ENCODE measurements at places on chromosomes 1 and 21.
A peak's percentile ranks its signal among the peaks of the same experiment; 100 is the strongest.

DNA sequence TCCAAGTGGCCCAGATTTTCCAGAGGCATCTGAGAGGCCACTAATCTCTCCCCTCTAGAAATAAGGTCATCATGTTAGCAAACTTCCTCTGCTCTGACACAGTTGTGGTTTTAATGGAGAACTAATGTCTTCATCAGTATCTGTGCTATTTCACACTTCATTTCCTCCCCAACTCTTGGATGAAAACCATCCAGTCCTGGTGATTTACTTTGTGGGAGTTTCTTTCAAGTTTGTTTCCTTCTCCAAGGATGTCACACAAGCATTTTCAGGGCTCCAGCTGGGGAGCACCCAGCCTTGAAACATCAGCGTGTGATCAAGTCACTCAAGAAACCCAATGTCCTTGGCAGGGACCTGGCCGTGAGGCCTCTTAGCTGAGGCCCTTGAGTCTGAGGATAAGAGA, 38.8 kb downstream of the TBX15 start:
- no peak for DNase-seq

DNA sequence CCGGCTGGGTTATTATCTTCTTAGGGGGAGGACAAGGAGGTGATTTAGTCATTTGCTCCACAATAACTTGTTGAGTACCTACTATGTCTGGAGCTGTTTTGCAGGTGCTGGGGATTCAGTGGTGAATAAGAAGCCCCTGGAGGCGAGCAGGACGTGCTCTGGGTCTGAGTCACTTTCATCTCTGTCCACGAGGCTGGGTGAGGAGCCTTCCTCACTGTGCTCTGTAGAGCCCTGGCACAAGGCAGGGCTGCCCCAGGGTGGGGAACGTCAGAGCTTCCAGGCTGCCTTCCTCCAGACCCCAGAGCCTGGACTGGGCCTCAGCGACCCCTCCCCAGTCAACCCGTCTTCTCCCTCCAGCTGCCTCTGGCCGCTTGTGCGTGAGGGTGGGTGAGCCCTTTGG, 2.5 kb upstream of the PADI6 start:
- no peak for DNase-seq

- DNase-seq: no peak
These were observed 2.0 kb downstream of the KCNA3 start for GRCh38 chr1:110672753-110673108.

- no peak for DNase-seq
These were observed 283.0 kb downstream of the PAPPA2 start for GRCh38 chr1:176745945-176746344.

DNA sequence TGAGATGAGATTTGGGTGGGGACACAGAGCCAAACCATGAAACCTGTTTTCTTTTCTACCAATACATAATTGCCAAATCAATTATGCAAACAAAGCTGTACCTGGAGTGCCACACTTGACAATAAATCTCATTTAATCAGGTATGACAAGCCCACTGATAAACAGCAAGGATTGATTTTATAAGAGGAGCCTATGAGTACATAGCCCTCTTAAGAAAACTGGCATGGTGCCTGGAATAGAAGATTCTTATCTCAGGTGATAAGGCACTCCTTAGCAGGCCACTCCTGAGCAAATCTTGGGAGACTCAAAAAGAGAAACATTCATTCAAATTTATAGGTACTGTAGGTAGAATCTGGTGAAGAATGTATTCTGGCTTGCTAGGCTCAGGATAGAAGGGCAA, 28.6 kb upstream of the PDE4B start:
- no peak for DNase-seq

- DNase-seq: no peak
These were observed 777.8 kb upstream of the BRINP3 start for GRCh38 chr1:191255354-191256054.

DNA sequence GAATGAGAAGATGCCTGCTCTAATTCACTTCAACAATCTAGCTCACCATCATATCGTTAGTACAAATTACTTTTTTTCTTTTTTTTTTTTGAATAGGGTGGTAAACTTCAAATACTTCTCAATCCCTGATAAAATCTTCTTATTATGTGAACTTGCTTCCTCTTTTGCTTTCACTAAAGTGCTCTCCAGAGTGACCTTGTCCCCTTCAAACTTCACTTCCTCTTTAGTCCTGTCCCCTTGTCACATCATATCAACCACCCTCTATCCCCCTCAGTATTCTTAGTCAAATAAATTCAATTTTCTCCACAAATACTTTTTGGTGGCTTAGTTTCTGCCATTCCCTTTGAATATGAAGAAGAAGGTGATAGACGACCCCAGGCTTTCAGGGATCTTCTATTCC, 124.9 kb upstream of the PLXNA2 start:
- DNase-seq: no peak

- DNase-seq: no peak
These were observed 10.2 kb downstream of the THEMIS2 start for GRCh38 chr1:27882543-27882903.

DNA sequence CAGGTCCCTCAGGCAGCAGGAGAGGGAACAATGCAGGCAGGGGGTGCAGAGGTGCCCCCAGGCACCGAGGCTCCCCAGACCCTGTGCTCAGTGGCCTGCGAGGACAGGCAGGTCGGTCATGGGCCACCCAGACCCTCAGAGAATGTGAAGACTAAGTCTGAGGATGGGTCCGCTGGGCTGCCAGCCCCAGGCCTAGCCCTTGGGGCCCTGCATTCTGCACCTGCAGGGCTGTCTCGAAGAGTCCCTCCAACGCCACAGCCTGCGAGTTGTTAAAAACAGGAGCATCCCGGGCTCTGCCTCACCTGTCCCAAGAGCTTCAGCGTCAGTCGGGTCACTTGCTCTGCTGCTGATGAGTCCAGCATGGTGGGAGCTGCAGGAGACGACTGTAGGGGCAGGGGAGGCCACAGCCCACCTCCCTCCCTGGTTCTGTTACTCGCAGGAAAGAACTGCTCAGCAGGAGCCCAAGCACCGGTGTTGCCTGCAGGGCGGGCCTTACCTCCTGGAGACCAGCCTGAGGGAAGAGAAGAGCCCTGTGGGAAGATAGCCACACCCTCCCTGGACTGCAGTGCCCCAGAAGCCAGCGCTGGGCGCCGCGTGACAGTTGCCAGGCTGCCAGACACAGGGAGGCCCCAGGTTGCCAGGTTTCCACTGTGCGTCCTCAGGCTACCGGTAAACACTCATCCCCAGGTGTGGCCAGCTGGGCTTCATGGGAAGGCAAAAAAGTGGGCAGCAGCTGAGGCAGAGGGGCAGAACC, 5.8 kb downstream of the C21orf58 start:
- DNase-seq: peak; percentile 51

DNA sequence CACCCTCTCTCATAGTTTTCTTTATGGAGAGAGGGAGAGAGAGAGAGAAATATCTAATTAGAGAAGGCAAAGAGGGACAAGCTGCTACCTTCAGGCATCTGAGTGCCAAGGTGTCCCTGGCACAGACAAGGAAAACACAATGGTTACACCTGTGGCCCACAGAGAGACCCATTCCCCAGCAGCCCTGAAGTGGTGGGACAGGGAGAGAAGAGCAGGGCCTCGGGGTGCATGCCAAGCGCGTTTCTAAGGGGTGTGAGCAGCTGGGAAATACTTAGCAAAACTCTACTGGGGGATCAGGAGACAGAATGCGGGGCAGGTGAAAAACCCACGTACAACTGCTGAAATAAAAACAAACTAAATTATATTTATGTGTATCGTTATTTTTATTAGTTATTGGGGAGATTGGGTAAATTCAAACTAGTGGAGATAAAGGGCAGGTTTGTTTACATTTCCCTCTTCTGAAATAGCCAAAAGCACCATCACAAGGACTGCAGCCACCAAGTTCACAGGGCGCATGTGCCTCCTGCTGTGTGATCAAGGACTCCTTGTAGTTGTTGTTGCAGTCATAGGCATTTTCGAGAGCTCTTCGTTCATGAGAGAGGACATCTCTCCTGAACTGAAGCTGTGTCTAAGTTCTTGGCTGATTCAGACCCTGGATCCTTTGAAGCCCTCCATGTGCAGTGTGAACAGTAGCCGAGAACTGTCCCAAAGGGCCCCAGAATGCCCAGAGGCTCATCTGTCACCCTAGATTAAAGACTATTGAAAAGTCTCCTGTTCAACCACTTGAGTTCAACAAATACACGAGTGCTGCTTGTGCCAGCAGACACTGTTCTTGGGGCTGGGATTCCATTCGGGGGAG, 737 bp upstream of the SERPINC1 start:
- no peak for DNase-seq

DNA sequence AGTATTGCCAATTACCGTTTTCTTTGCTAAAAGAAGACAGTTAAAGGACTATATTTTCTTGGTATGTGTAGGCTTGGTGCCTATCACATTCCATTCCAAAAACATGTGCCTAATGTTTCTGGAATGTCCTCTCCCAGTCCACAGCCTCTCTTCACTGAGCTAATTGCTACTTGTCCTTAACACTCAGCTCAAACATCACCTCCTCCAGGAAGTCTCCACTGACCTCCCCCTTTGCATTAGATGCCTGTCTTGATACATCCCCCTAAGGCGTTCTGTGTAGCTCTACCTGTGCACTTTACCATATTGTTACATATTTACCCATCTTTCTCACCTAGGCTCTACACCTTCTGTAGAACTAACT, 195.6 kb upstream of the CAMK1G start:
- DNase-seq: no peak

- DNase-seq: no peak
These were observed 74.8 kb upstream of the ACTL8 start for GRCh38 chr1:17680308-17680707.

GRCh38 chr1:33155877-33156538, 25.8 kb downstream of the TRIM62 start:
- no peak for DNase-seq

DNA sequence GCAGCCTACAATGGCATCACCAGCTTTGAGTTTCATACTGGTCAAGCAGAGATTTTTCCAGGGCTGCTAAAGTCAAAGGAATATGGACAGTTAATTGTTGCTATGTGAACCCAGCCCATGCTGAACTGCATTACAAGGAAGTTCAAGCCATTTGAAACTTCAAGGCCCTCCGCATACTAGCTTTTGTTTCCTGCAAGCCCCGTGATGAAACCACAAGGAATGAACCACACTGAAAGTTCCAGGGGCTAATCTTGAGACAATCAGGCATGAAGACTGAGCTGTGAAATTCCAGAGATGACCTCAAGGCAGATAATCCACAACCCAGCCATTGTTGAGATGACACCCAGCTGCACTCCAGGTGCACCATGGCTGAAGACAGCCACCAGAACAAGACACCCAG, 180.8 kb downstream of the C1orf21 start:
- no peak for DNase-seq

- no peak for DNase-seq
These were observed 46.1 kb downstream of the FAF1 start for GRCh38 chr1:50913954-50914353.

DNA sequence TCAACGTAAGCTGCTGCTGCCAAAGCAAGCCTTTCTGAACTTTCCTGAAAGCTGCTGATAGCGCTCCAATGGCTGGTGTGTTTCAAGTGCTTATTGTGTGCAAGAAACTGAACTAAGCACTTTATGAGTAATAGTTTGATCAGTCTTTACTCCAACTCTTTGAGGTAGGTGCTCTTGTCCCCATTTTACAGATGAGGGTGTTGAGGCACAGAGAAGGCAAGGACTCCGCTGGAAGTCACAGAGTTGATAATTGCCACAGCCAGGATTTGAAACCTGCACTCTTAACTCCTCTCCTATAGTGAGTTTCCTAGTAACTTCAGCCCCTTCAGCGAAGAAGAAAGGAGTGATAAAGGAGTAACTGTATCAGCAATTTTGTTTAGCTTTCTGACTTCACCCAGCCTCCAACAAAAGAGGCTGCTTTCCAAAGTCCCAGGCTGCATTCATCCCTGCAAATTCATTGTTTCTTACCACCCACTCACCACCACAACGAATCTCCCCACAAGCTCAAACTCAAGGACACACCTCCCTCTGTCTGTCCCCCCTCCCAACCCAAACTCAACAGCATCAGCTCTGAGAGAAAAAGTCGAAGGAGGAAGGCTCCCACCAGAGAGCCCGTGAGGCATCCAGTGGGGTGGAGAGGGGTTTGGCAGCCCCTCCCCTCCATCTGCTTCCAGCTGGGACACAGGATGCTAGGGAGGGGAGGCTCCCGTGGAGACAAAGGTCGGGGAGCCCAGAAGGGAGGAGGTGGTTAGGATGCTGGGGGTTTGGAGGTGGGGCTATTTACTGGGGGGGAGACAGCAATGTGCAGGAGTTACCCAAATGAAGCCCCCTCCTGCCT, 139.6 kb downstream of the NAV1 start:
- no peak for DNase-seq

GRCh38 chr1:15717418-15718125, 18.5 kb upstream of the SLC25A34 start:
- no peak for DNase-seq
